ENCODE measurements at places on chromosomes 1 and 21. TPM values are rescaled to one million over a fixed set of nuclear protein-coding genes. Genes with fewer than 3 reads are reported as not detected.

The GRIK3 gene
- not detected for total RNA-seq

The SAMD11 gene
- 1.9 TPM for total RNA-seq

The PIK3R3 gene
- 3.8 TPM for total RNA-seq

The OMA1 gene
- total RNA-seq = 27.2 TPM

The FTCD gene
- total RNA-seq = 0.65 TPM

The NCAM2 gene
- 9.1 TPM for total RNA-seq

The RSRP1 gene
- total RNA-seq = 103 TPM

The MPZL1 gene
- total RNA-seq = 134 TPM

The HLCS gene
- 49.8 TPM for total RNA-seq

The AMPD1 gene
- not detected for total RNA-seq

The PLA2G2F gene
- not detected for total RNA-seq

The FMN2 gene
- total RNA-seq = 21.0 TPM

The PTAFR gene
- 0.03 TPM for total RNA-seq

The OLIG2 gene
- not detected for total RNA-seq

The FCRL6 gene
- not detected for total RNA-seq

The CLSTN1 gene
- total RNA-seq = 211 TPM

The MECR gene
- total RNA-seq = 14.4 TPM

The LENEP gene
- total RNA-seq = 0.33 TPM

The SLX9 gene
- total RNA-seq = 12.8 TPM
